ENCODE measurements at places on chromosomes 7 and 10.

DNA sequence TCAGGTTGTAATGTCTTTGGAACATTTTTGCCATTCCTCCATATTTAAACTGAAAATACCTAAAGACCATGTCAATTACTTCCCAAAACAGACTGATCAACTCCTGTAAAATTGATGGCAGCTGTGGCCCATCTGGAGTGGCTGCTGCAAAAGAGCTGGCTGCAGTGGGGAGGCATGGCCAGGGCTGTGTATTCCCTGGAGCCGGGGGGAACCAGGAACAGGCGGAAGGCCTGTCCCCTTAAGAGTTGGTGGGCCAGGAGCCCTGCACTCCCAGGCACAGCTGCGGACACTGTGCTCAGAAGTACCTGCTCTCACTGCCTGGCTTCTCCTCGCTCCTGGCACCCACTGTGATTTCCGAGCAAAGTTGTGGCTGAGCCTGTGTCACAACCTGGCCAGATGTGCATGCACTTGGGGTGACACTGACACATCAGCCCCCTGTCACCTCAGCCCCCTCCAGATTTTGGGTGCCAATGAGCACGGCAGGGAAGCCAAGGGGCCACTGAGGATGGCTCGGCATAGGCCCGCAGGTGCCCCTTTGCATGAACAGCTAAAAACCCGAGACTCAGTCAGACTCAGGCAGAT lies 116.1 kb downstream of the DGKB start:
- no peak for DNase-seq

DNA sequence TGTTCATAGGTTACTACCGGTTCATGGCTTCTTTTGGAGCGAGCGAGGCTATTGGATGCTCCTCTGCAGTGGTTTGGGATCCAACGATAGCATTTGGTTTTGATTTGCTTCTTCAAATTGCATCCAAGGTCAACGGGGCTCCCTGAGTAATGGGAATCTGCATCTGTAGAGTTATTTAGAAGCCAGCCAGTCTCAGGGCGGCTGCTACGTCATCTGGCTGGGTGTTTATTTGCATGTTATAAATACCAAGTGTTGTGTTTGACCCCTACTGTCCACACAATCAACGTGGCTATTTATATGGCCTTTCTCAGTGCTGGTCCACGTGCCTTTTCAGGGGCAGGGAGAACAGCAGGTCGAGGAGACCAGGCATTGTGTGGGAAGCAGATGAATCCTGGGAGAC lies 137.7 kb downstream of the PRPF18 start:
- DNase-seq = peak; percentile 87

DNA sequence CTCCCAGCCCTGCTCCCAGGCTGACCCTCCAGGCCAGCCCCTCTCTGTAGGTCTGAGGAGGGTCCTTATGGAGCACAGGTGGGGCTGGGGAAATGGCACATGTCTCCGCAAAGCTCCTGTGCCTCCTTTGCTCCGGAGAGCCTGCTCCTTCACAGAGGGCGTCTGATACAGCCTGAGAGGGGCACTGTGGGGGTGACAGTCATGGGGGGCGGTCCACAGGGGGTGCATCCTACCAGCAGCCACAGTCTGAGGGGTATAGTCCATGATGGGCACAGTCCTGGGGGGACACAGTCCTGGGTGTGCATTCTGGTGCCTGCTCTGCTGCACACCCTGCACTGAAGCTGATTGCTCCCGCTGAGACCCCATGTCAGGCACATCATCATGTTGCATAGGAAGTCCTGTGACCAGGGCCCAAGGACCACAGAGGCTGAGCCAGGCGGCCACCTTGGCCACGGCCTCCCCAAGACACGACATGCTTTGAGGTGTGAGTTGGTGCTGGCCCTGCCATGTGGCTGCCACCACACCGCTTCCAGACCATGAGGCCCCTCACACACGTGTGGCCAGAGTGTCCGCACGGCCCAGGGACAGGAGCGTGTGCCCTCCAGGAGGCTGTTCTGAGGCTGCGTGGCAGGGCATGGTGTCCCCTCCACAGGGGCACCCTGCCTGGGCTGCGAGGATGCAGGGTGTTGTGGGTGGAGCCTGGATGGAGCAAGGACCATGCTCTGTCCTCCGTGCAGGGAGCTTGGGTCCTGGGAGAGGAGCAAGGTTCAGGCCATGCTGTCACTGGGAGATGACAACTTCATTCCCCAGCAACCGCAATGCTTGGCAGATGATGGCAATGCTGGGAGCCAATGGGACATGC lies 59.2 kb downstream of the PWWP2B start:
- DNase-seq = no peak

- DNase-seq = no peak
Measured at GRCh38 chr10:126570621-126571602, 99.6 kb downstream of the C10orf90 start.

GRCh38 chr10:14382022-14382421 lies 51.3 kb upstream of the FRMD4A start:
- peak; percentile 33 for DNase-seq

GRCh38 chr10:53619671-53620070 lies 847.1 kb upstream of the MBL2 start:
- no peak for DNase-seq

GRCh38 chr10:72062382-72062781 lies 26.0 kb downstream of the SPOCK2 start:
- DNase-seq = peak; percentile 26

DNA sequence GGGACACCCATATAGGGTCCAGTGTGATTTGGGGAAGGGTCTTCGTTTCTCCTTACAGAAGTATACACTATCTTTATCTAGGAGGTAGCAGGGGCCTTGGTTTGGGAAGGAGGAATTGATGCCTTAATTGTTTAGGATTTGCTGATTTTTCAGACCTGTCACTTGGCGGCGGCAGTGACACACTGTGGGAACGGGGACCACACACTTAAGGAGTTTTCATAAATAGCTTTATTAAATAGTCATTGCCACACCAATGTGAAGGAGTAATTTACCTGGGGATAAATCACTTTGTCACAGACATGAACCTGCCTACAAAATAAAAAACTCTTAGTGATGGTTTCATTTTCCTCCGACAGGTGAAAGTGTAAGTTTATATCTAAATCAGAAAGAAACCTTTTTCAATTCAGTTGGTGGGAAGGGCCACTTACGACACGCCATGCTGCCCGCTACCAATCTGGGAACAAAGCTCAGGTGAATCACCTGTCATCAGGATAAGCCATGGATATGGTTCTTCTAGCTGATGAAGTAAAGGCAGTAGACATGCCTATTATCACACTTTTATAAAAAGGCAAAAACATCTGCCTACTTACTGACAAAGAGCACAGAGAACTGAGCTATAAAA lies 12.3 kb upstream of the ENO4 start:
- DNase-seq = no peak

DNA sequence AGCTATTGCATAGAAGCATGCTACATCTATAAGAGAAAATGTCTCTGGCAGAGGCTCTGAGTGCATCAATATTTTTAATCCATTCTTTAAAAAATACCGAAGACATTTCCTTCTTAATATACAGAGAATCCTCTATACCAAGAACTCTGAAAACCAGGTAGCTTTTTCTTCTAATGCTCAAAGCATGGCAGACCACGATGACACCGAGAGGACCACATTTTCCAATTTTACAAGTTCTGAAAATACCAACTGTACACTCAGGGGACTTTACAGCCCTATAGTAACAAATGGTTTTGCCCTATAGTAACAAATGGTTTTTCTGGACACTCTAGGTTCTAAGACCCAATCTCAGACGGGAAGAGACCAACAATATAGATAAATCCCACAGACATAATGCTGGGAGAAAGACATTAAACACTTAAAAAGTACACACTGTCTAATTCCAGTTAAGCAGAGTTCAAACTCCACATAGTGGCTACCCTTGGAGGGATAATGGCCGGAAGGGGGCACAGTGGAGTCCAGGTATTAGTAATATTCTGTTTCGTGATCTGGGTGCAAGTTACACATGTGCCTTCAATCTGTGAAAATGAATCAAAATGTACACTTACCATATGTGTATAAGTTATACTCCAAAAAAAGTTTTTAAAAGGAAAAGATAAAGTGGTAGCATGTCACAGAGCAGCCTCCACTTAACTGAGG lies 26.2 kb downstream of the CCDC6 start:
- no peak for DNase-seq

DNA sequence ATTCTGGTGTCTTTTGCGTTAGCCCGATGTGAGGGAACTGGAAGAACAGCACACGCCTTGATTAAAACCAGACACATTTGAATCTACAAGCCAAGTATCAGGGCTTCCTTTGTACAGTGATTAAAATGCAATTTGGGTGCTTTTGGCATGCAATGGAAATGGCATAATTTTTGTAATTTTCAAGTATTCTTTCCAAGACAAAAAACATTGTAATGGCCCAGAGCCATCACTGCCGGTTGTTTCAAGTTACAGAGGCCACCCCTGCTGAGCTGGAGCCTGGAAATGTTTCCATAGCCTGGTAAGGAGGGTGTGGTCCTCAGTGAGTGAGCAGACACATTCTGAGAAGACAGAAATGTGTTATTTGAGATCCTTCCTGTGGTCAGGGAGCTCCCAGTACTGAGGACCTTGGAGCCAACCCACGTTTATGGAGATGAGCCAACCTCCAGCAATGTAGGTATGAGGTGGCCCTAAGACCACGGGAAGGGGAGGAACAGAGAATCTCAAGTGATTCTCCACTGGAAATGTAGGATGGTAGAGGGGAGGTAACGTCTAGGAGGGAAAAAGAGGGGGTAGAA lies 20.9 kb downstream of the TEX36 start:
- peak; percentile 80 for DNase-seq

DNA sequence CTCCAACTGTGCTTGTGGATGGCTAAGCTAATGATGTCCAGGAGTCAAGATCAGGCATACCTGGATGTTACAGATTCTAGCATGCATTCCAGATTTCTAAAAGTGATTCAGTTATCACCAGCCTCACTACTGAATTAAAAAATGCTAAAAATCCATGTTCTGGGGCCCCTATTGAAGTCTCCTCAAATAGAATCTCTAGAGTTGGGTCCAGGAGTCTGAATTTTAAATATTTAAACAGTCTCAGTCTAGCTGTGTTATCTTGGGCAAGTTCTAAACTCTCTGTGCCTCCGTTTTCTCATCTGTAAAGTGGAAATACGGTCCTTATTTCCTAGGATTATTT lies 5.0 kb downstream of the ARID5B start:
- DNase-seq = no peak

GRCh38 chr10:4316161-4316810 lies 509.7 kb upstream of the AKR1E2 start:
- peak; percentile 38 for DNase-seq

DNA sequence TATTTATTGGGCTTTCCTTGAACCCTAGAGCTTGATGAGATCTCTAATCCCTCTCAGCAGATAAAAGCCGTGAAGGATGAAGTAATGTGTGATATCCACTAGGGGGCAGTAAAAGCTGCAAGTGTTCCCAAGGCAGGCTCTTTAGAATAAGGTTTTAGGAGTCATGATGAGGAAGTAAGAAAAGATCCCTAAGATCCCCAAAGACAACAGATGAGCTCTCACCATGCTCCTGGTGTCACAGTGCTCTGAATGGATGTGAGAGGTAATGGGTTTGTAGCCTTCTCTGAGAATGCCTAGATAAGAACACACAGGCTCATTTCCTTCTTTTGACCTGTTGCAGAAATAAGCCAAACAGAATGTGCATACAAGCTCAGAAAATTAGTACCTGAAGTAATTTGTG lies 70.4 kb upstream of the ITPRID1 start:
- peak; percentile 26 for DNase-seq

Measured in iris pigment epithelial cell (primary cell).